SIG-M5 (cell line): ENCODE measurements at places on chromosomes 1 and 21.
A peak's percentile ranks its signal among the peaks of the same experiment; 100 is the strongest.

GRCh38 chr1:195908121-195908520 is 700.1 kb downstream of the KCNT2 start:
- DNase-seq: no peak

- no peak for DNase-seq
These were observed 116.3 kb upstream of the COL6A1 start for GRCh38 chr21:45865106-45865835.

- no peak for DNase-seq
These were observed 16.6 kb upstream of the RAP1A start for GRCh38 chr1:111602974-111603373.

- no peak for DNase-seq
These were observed 94.1 kb upstream of the PDE4B start for GRCh38 chr1:65698590-65698989.

GRCh38 chr21:35343046-35343819 is 294.1 kb upstream of the RUNX1 start:
- DNase-seq: no peak

DNA sequence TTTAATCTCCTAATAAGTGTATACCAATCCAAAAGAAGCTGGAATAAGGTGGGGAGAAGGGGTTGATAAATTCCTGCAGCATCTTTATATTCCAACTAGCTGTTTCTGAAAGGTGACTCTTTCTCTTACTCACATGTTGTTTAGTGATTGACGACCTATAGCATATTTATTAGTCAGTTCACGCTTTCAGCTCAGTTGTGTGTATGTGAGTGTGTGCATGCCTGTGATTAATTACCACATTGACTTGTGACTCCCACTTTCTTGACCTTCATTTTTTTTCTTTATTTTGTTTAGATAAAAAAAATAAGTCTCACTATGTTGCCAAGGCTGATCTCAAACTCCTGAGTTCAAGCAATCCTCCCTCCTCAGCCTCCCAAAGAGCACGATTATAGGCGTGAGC is 44.4 kb downstream of the ATP2B4 start:
- no peak for DNase-seq

DNA sequence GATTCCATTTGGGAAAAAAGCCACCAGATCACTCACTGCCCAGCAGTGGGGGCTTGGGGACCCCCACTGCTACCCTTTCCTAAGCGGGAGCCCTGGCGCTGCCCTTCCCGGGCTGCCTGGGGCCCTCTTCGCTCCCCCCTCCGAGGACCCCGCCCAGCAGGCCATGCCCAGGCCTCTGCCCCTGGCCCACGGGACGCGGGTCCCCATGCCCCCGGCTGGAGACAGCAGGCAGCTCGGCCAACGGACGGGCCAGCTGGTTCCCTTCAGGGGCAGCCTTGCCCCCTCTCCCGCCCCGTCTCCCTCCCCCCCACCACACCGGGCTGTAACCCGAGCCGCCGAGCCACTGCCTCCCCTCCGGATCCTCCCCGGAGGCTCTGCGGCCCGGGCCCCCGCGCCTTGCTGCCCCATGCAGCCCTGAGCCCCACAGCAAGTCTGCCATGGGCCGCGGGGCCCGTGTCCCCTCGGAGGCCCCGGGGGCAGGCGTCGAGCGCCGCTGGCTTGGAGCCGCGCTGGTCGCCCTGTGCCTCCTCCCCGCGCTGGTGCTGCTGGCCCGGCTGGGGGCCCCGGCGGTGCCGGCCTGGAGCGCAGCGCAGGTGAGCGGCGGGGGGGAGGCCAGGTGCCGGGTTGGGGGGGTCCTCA is at the start of gene MMP23B:
TSS of gene MMP23B (plus strand) at position 392 of the 639 bp plus-strand sequence. CDS start at position 438, 46 bp downstream.
- DNase-seq: no peak

- no peak for DNase-seq
These were observed 22.9 kb downstream of the UBIAD1 start for GRCh38 chr1:11295905-11296304.

GRCh38 chr1:951364-951763 is 7.7 kb downstream of the NOC2L start:
- DNase-seq: no peak

DNA sequence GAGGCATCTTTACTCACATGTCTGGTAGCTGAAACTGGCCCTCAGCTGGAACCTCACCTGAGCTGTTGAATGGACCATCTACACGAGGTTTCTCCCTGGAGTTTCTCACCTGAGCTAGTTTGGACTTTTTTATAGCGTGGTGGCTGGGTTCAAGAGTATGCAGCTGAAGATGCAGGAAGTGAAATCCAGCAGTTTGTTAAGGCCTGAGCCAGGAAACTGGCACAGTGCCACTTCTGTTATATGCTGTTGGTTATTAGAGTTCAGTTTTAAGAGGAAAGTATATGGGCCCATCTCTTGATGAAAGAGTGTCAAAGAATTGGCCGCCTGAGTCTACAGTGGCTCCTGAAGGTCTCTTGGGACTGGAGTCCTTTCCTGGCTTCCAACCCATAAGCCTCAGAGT is 35.6 kb downstream of the STUM start:
- no peak for DNase-seq

- DNase-seq: no peak
These were observed 77.9 kb upstream of the EDEM3 start for GRCh38 chr1:184832517-184832916.

DNA sequence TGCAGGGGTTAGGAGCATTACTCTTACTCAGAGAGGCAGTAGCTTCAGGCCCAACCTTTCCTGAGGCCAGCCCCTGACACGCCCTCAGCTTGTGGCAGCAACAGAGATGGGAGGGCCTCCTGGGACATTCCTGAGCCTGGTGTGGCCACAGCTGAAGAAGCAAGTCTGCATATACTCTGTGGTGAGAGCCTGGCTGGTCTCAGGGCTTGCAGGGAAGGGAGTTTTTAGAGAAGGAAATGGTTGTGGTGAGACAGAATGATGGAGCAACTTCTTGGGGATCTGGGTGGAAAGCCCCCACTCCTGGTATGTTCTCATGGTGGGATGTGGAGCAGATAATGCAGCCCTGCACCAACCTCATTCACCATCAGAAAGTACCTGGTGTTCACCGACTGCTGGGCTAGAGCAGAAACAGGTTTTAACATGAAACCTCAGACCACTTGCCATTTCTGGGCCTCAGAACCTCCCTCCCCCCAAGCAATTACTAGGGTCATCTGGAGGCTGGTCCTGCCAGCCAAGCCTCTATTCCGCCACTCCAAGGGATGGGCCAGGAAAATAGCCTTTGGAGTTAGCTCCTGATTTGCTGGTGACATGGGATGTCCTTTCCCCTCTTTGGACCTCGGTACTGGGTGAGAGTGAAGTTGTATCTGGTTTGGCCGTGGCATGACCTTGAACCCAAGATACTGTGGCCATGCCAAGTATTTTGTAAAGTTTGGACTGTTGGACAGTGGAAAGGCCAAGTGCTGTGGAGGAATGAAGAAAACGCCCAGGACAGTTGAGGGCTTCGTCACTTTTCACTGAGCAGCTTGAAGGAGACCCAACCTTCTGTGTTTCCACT is 28.1 kb upstream of the RNF19B start:
- DNase-seq: peak; percentile 86

- DNase-seq: no peak
These were observed 5.0 kb downstream of the FAM20B start for GRCh38 chr1:179030683-179031082.

DNA sequence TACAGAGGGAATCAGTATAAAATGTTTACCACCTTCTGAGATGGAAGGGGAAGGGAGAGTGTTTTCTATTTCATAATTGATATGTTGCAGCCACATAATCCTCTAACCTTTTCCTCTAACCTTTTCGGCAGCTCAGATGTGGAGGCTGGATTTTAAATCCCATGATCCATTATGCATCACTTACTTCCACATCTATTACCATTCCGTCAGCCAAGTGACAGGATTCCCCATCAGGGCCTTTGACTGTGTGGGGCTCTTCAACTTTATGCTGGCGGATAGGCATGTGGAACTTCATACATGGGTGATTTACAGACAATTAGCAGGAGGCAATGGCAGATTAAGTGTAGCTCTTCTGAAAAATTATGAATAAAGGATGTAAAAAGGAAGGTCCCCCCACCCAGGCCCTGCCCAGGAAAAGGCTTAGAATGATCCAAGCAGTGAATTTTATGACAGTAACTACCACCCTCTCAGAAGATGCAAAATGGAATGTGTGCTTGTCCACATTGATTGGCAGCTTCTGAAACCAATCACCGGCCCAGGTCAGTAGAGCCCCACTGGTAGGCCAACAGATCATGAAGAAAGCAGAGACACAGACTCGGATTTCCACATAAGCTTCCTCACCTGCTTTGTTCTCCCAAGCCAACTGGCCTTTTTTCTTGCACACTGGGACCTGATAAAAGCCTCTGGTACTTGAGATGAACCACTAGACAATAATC is 147.0 kb downstream of the ST6GALNAC5 start:
- no peak for DNase-seq

DNA sequence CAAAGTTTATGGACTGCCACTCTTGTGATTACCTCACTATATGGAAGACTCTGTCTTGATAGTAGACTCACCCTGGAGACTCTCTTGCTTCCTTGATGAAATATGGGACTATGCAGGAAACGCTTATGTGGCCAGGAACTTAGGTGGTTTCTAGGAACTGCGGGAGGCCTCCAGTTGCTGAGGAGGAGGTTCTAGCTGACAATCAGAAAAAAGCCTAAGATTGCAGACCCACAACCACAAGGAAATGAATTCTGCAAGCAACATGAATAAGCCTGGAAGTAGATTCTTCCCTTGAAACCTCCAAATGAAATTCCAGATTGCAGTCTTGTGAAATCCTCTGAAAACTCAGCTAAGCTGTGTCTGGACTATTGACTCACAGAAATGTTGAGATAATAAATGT is 88.9 kb upstream of the COL11A1 start:
- no peak for DNase-seq

DNA sequence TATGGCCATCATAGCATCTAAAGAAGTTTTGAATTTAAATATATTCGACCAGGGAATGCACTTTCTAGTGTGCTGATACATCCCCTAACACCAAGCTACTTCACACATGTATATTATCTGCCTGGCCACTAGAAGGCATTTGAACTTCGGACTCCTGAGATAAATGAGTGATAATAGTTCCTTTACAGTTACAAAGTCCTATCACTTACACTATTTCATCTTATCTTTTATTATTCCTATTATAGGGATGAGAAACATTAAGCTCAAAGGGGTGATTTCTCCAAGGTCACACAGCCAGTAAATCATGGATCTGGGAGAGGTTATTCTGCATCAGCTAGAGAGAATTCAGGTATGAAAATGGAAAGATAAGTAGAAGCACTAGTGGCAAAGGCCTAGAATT is 40.3 kb downstream of the GPATCH2 start:
- DNase-seq: no peak

DNA sequence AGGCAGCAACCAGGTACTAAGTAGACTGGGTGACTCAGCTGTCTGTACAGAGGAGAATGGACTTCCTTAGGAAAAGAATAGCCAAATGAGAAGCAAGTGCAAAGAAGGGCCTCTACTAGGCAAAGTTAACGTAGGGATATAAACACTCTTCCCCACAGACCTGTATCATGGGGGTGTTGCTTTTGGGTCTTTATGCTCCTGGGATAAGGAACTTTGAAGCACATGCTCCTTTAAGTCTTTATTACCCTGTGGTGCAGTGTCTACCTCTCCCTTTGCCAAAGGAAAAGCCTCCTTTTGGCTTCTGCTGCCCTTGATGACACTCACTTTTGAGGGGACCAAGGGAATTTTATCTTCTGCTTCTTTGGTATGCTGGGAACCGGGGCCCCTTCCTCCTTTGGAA is 5.0 kb downstream of the RFX5 start:
- DNase-seq: no peak

DNA sequence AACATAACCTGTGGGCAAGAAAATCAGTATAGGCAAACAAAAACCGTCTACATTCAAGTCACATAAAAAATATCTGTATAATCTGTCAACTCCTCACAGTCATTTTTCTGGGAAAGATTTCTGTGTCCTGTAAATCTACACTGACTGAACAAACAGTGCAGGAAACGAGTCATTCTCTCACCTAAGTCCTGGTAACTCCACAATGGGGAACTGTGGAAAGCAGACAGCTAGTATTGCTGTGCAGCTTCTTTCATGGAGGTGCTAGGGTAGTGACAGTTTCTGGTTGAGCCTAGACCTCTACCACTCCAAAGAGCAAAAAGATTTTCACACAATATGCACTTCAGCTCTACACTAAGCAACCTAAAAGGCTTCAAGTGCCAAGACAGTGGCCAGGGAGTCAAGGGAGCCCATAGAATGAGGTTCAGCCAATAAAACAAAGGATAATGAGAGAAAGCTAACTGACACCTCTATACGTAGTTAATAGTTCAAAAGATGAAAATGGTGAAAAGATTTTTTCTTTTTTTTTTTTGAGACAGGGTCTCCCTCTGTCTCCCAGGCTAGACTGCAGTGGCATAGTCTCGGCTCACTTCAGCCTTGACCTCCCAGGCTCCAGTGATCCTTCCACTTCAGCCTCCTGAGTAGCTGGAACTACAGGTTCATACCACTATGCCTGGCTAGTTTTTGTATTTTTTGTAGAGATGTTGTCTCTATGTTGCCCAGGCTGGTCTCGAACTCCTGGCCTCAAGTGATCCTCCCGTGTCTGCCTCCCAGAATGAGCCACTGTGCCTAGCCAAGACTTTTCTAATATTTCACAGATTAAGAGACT is 5.5 kb downstream of the PTP4A2 start:
- DNase-seq: no peak

DNA sequence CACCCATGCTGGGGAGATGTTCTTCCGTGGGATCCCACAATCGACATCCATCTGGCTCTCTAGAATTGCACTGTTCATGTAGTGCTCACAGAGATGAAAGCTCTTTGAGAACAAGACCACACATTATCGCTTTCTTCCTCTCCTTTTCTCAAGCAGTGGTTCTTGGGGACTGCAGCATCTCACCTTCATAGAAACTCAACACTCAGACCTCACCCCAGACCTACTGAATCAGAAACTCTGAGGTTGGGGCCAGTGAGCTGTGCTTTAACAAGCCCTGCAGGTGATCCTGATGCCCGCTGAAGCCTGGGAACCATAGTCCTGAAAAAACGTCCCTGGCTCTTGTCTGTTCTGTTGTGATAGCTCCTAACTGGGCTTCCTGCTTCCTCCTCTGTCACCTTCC is 251.3 kb upstream of the FGGY start:
- DNase-seq: no peak

DNA sequence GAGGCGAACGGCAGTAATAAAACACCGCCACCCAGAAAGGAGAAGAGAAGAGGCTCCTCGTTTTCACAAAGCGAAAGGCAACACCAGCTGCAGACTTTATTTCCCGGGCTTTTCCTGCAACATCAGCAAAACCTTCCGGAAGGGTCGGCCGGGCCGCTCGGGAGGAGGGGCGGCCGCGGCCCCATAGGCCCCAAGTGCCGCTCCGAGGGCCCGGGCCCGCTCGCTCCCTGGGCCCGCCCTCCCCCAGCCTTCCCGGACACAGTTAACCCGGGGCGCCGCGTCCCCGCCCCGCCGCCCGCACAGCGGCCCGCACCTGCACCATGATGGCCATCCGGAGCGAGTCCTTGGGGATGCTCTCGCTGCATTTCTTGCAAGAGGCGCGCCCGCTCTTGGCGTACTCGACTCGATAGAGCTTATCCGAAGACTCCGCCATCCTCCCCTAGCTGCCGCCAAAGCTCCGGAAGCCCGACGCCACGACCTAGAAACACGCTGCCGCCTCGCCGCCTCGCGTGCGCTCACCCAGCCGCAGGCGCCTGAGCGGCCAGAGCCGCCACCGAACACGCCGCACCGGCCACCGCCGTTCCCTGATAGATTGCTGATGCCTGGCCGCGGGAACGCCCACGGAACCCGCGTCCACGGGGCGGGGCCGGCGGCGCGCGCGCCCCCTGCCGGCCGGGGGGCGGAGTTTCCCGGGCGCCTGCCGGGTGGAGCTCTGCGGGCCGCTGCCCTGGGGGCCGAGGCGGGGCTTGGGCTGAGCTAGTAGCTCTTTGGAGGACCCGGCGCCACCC is at the start of gene PARP1:
TSS of gene PARP1 (minus strand) at position 597 of the 788 bp plus-strand sequence. CDS start at position 433, 164 bp downstream.
- peak; percentile 93 for DNase-seq
